COR-L47 (cell line): ENCODE measurements at places on chromosomes 6 and 20.
A peak's percentile ranks its signal among the peaks of the same experiment; 100 is the strongest.

GRCh38 chr6:47070461-47070860 lies 28.3 kb upstream of the ADGRF1 start:
- DNase-seq: no peak

DNA sequence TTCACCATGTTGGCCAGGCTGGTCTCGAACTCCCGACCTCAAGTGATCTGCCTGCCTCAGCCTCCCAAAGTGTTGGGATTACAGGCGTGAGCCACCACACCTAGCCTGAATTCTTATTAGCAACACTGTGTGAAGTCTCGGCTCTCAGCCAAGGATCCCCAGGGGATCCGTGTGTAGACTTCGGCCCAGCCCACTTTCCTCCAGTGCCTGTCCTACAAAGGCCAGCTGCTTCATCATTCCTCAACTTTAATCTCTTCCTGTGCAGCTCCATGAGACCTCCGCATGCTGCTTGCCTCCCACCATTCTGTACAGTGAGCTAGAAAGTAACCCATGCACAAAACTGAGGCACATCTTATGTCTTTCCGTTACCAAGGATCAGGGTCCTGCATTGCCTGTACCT lies 71.8 kb downstream of the SAMD3 start:
- no peak for DNase-seq

- DNase-seq: peak; percentile 39
Measured at GRCh38 chr6:31158863-31159855, 770 bp downstream of the TCF19 start.

DNA sequence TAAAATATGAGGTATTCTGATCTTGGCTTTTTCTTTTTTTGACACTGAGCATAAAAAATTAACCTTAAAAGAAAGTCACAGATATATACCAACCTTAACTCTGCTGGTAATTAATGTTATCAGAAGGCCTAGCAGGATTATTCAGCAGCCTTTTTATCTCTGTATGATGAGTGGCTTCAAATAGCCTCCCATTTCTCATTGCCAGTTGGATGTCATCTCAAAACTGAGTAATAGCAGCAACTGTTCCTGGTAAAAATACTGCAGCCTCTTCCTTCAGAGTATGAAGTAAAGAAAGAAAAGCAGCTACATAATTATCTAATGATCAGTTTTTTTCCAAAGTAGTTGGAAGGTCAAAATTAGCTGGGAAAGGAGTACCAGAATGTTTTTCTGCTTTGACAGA lies 24.9 kb upstream of the HDGFL1 start:
- DNase-seq: no peak

GRCh38 chr6:126873351-126873750 lies 245.1 kb upstream of the RSPO3 start:
- DNase-seq: no peak

DNA sequence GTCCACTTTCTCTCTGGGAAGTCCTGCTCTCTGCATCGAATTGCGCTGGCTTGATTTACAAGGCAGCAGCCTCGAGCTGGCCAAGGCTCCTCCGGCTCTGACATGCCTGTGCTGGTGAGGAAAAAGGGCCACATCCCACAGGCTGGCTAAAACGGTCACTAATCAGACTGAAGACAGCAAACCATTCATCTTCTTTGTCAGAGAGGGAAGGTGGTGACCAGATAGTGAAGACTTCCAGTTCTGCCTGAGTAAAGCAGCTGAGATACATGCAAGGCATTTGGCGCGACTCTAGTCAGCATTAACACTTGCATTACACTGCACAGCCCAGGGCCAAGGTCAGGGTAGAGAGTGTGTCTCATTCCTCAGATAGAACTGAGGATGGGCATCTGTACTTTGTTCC lies 203.2 kb upstream of the MAP3K7 start:
- DNase-seq: no peak
